ENCODE measurements at places on chromosomes 11 and 22.

DNA sequence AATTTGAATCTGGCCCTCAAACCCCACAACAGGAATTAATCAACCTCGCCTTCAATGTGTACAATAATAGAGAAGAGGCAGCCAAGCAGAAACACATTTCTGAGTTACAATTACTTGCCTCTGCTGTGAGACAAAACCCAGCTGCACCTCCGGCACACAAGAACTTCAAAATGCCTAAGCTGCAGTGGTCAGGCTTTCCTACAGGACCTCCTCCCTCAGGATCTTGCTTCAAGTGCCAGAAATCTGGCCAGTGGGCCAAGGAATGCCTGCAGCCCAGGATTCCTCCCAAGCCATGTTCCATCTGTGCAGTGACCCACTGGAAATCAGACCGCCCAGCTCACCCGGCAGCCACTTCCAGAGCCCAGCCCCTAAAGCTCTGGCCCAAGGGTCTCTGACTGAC, 3.4 kb upstream of the NDUFC2 start:
- DNase-seq = no peak

DNA sequence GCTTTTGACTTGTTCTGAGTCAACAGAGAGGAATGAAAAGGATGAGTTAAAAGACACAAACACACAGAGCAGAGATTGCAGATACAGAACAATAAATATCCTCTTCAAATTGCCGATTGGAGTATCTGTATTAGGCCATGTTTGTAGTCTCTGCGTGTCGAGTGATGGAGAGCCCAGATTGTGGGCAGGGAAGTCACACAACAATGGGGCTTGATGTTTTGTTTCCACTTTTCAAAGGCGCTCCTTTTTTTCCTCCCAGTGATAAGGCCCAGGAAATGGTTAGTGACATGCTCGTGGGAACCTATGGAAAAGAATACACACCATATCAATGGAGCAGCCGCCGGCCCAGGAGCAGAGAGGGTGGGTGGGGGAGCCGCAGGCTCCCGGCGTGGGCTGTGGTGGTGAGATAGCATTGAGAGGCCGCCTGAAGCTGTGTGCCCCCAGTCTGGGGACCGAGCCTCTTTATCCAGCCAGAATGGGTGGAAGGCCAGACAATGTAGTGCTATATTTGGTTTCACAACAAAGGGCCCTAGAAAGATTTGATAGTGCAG, 555.9 kb downstream of the INSC start:
- DNase-seq = no peak

- no peak for DNase-seq
These were observed 24.2 kb downstream of the MS4A6A start for GRCh38 chr11:60158636-60159035.

DNA sequence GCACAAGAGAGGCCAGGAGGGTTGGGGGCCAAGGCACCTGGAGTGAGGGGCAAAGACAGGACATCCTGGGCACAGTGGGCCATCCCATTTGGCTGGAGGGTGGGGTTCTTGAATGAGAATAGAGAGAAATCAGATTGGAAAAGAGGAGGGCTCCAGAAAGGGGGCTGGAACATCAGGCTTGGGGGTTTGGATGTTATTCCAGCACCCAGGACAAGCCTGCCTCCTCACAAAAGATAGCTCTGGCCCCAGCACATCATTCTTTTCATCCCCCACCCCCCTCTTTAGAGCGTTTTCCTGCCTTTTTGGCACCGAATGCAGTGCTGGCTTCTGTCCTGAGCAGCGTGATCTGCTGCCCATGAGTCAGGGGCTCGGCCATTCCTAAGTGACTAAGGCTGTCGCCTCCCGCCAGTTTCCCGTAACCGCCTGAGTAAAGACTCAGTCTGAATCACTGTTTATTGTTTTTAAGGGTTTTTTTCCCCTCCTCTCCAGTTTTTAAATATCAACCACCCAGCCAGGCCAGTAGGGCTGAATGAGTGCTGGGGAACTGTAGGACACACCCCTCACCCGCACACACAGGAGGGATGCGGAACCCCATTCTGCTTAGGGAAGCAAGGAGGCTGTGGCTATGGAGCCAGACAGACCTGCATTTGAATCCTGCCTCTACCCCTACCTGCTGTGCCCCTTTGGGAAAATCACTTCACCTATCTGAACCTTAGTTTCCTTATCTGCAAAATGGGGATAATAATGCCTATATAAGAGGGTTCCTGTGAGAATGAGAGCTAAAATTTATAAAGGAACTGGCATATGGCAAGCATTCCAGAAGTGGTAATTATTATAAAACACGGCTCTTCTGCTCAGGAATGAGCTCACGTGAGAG, 32.4 kb upstream of the NAV2 start:
- DNase-seq = no peak

DNA sequence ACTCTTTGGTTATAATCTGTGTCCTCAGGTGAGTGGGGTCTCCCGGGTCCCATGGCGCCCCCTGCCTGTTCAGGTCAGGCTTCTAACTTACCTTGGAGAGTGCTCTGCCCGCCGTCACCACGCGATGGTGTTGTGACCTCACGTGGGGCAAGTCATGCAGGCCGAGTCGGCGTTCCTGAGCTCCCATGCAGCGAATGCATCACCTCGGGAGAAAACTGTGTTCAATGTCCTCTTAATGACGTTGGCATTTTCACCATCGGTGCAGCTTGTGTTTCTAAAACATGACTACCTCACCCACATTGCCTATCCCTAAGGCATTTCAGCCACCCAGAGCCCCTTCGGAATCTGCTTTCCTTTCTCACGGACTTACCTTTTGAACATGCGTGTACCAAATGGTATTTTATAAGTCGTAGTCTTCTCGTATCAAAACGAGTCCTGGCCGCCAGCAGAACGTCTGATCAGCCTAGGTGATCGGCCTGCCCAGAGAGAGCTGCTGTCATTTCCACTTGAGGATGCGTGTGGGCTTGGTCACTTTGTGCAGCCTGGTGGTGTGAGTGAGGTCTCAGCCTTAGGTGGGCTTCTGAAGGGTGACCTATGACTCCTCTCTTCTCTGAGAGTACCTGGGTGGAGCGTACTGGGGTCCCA, 64.8 kb downstream of the TBC1D22A start:
- no peak for DNase-seq

GRCh38 chr11:2796508-2797113, 89.0 kb downstream of the CDKN1C start:
- DNase-seq = no peak

GRCh38 chr11:102332611-102332994, 14.4 kb upstream of the BIRC2 start:
- no peak for DNase-seq

DNA sequence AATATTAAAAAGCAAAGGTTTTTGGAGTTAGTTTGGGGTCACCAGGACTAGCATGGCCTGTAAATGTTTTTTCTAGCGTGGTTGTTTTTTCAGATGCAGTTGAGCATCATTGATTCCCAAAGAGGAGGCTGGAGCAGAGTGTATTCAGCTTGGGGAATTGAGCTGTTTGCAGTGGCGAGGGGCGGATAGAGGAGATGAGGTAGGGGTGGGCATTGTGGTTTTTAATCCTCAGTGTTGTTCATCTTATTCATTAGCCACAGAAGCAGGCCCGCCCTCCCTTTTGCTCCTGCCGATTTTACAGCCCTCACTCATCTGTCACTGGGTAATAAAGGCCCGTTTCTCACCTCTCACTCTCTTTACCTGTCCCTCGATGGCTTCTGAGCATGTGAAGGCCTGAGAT, 51.4 kb downstream of the NF2 start:
- no peak for DNase-seq

DNA sequence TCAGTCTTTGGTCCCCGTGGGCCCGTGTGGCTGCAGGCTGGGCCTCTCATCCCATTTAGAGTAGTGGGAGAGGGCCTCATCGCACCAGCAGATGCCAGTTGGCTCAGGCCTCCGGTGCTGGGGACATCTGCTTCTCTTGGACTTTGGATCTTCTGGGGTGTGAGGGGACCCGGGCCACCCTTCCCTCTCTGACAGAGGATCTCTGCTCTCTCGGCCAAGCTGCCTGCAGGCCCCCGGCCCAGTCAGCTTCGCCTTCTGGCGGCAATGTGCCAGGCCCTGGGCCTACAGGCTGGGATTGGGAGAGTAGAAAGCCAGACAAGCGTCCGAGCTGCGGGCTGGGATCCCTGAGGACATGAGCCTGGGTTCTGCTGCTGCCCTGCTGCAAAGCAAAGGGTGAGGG, 15.0 kb upstream of the FGF3 start:
- DNase-seq = no peak

GRCh38 chr11:19020831-19021230, 39.7 kb downstream of the MRGPRX2 start:
- DNase-seq = no peak

DNA sequence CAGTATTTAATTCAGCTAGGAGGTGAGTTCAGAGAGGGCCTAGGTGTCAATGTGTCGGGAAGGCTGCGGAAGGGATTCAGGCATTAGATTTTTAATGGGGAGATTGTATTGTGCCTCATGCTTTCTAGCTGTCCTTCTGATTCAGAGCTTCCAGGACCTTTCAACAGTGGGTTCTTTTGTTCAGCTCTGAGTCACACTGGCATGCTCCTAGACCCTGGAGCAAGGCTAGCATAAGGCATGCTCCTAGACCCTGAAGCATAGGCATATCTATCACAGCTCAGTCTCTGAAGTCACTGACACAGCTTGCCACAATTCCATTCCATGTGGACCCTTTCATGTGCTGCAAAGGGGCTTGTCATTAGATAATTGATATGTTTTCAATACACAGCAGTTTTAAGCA, 396.9 kb downstream of the RAB38 start:
- DNase-seq = no peak

GRCh38 chr11:128597209-128597608, 9.9 kb upstream of the ETS1 start:
- DNase-seq = no peak

GRCh38 chr22:17441326-17441725, 72.1 kb downstream of the CECR2 start:
- no peak for DNase-seq

DNA sequence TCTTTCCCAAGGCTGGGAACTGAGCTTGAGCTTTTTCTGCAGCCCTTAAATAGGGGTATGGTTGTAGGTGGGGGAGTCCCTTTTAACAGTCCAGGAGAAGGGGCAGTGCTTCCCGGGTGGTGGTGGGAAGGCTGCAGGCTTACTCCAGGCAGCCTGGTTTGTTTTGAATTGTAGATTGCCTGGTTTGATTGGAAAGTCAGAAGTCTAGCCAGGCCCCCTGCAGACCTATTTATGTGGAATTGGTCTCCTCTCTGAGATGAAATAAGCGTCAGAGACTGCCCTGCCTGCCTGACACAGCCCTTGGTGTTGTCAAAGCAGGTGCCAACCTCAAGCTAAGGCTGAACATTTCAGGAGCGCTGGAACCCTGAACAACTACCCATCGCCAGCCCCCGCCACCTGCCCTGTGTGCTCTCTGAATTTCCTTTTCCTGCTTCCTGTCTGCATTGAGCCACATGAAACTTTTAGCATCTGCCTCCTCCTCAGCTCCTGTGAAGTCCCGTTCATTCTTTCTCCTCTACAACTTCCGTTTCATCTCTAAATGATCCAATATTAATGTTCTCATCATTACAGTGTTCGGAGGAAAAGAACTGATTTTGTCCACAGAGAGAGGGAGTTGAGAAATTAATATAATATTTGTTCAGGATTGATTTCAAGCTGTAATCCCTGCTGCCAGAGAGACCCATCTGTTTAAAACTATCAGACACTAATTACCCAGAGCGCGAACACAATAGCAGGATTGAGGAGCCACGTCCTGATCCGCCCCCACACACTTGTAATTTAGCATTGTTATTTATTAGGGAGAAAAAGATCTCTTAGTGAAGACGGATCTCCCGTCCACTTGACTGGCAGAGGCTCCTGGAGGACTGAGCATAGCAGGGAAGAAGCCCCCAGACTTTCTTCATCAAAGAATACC, 136.5 kb downstream of the TRIM29 start:
- DNase-seq = no peak

DNA sequence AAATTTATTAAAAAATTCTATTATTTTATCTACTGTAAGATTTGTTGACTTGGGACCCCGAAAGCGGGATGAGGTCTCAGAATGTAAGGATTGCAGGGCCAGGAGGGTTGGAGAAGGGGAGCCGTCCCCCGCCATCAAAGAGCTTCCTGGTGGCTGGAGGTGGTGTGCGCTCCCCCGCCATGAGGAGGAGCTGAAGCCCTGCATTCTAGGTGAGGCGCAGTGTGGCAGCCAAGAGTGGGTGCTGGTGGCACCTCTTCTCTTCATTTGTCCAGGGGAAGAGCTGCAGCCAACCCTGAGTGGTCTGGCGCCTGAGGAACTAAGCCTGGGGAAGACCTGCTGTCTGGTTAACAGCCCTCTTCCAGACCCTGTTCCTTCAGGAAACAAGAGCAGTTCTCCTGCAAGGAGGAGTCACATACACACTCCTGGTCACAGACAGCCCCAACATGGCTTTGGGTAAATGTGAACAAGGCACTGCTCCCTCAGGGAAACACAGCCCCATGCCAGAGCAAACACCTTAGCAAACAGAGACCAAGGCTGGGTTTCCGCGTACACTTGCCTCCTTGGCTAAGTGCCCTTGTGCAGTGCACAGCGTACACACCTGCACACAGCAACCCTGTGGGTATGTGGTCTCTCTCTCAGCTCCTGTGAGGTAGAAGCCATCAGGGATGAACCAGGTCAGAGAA, 17.3 kb downstream of the RTN4RL2 start:
- DNase-seq = no peak

DNA sequence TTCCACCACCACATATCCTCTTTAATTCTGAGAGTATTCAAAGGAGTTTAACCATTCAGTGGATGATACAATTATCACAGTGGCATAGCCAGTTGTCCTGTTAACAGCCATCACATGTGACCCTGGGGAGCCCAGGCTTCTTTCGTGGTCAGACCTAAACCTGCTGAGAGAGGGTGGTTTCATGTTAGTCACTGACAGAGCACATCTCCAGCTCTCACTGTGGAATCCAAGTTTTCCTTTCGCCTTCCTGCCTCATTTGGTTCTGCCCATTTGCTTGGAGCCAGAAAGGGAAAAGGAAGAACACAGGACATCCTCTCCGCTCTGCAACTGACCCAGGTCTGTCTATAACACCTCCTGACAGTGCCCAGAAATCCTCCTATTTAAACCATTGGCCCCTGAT, 60.4 kb downstream of the MCHR1 start:
- DNase-seq = no peak

- DNase-seq = peak; percentile 5
These were observed 48.1 kb upstream of the CWF19L2 start for GRCh38 chr11:107505647-107506225.

- no peak for DNase-seq
These were observed 88.6 kb downstream of the PLEKHA7 start for GRCh38 chr11:16925561-16926065.

DNA sequence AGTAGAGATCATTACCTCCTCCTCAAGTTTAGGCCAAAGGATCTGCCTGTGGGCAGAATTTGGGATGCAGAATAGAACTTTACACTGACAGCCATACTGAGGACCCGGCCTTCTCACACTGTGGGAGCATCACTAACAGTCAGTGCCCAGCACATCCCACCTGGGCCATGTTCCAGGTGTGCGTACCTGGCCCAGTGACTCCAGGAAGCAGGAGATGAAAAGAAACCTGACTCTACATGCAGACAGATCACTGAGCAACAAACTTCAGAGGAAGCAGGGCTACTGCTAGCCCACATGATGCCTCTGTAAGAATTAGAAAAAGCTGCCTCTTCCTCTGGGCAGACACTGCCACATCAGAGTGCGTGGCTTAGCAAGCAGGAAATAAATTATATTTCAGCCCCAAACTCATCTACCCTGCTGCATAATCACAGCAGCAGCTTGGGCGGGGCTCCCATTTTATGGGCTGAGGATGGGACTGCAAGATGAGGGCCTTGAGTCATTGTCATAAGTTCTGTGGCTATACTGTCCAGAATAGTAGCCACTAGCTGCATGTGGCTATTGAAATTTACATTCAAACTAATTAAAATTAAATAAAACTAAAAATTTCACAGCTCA, 6.0 kb upstream of the LMO2 start:
- DNase-seq = no peak

- no peak for DNase-seq
These were observed 27.4 kb downstream of the TUG1 start for GRCh38 chr22:30996462-30996861.

GRCh38 chr11:82776377-82776776, 42.7 kb upstream of the FAM181B start:
- DNase-seq = no peak
